Breast epithelium (tissue), 4 donors: ENCODE measurements at places on chromosomes 6 and 20.

- DNase-seq: no peak
Observed at GRCh38 chr20:58330249-58330648, 20.7 kb downstream of the RAB22A start.

DNA sequence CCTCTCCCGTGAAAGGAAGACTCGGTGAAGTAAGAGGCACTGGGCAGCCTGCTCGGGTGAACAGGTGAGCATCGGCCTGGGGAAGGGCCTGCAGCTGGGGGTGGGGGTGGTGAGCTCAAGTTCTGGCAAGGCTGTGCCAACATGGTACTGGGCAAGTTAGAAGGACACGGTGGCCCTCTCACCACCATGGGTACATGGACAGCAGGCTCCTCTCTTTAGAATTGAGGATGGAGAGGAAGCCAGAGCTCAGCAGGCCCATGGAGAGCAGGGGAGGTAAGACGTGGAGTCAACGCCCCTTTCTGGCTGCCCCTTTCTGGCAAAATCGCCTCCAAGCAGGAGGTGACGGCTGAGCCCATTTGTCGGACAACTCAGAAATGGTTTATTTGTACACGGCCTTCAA lies 135.6 kb downstream of the ANKRD60 start:
- DNase-seq: no peak

DNA sequence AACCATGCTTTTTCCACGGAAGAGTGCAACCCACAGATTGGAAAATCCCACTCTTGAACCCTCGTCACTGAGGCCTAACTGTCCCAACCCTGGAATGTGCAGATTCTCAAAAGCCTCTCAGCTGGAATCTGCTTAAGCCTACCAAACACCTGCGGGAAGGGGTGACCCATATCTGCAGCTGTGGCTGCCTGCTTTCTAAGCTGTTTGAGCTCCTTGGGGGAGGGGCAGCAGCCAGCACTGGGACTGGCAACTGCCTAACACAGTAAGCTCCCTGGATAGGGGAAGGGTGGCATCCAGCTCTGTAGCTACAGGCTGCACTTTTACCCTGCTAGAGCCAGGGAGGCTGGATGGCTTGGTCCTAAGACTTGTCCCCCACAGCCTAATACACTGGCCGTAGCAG lies 579.6 kb downstream of the COL12A1 start:
- no peak for DNase-seq

- peak; percentile 19 for DNase-seq
Observed at GRCh38 chr20:50762045-50762422, 30.7 kb downstream of the PARD6B start.

GRCh38 chr6:83430611-83431544 lies at the start of gene ME1:
TSS of gene ME1 (minus strand) at chr6:83431051. CDS start at chr6:83430954, 97 bp downstream.
- DNase-seq: peak; percentile 22

DNA sequence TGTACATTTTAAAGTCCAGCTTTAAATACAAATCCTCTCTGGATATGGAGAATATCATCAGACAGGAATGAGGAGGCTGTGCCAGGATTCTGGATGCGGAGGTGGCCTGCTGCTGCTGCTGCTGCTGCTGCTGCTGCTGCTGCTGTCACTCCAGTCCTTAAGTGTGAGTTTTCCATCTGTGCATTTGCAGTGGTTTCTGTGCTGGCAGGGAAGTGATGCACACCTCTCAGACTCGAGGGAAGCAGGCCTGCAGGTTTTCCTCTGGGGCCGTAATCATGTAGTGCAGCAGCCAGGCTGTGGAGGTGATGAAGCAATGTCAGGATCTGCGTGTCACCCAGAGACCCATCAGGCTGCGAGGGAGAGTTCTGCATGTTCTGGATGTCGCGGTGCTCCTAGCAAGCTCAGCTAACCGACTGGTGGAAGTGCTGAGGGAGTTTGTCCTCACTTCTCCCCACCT lies 32.0 kb downstream of the CFAP61 start:
- no peak for DNase-seq

GRCh38 chr20:1301031-1301529 lies 27.9 kb downstream of the SDCBP2 start:
- no peak for DNase-seq

GRCh38 chr6:508614-509013 lies 117.1 kb downstream of the IRF4 start:
- no peak for DNase-seq
